Large intestine (tissue), 12 donors: ENCODE measurements at places on chromosomes 11 and 22. TPM values are rescaled to one million over a fixed set of nuclear protein-coding genes. Genes with fewer than 3 reads are reported as not detected.

Gene POU2AF1
- 1.2 TPM for polyA plus RNA-seq

Gene YPEL1
- polyA plus RNA-seq = 4.1 TPM

Gene DEFB108B
- polyA plus RNA-seq = not detected

Gene FOLR2
- polyA plus RNA-seq = 15.0 TPM

Gene POLD4
- 112 TPM for polyA plus RNA-seq

Gene SEPTIN5
- 24.9 TPM for polyA plus RNA-seq

Gene CLMP
- polyA plus RNA-seq = 17.5 TPM

Gene PHLDB1
- 42.1 TPM for polyA plus RNA-seq

Gene RBFOX2
- polyA plus RNA-seq = 67.0 TPM

Gene WNT7B
- polyA plus RNA-seq = 0.33 TPM

Gene OR8B2
- not detected for polyA plus RNA-seq

- DNase-seq = no peak
Measured at GRCh38 chr11:28460348-28460747, 352.2 kb downstream of the METTL15 start.

GRCh38 chr11:123833095-123833494 lies 26.9 kb upstream of the OR6M1 start:
- no peak for DNase-seq

GRCh38 chr22:24392218-24392931 lies 35.0 kb upstream of the ADORA2A start:
- no peak for DNase-seq

GRCh38 chr11:69034123-69034867 lies 14.4 kb upstream of the TPCN2 start:
- DNase-seq = no peak

DNA sequence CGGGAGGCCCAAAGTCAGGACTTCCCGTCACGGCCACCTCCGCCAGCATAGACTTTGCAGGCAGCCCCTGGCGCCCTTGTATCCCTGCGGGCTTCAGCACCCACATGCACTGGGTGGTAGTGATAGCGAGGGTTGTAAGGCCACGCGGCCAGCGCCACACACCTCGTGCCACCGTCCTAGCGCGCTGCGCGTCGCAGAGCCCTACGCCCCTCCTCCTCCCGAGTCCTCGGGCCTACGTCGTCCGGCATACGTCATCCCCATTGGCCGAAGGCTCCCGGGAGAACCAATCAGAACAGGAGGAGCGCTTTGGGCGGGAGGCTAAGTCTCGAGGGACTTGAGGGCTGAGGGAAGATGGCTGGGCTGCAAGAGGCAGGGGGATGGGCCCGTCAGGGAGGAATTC lies 1.3 kb upstream of the BTBD18 start:
- no peak for DNase-seq

- no peak for DNase-seq
Measured at GRCh38 chr11:45635907-45636306, 29.5 kb downstream of the CHST1 start.

DNA sequence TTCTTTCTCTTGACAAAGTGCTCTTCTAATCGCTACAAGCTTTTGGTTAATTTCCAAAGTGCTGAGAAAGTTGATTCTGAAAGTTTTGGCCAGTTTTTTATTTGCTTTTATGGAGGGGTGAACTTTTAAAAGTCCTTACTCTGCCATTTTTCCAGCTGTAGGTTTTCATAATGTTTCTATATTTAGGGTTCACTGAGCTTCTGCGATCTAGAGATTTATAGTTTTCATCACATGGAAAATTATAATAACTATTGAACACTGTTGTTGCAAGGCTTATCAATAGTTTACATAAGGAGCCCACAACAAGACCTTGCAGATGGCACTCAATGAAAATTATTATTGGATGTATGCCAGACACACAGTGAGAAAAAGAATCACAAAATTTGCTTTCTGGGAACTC lies 55.1 kb downstream of the DLG2 start:
- no peak for DNase-seq

DNA sequence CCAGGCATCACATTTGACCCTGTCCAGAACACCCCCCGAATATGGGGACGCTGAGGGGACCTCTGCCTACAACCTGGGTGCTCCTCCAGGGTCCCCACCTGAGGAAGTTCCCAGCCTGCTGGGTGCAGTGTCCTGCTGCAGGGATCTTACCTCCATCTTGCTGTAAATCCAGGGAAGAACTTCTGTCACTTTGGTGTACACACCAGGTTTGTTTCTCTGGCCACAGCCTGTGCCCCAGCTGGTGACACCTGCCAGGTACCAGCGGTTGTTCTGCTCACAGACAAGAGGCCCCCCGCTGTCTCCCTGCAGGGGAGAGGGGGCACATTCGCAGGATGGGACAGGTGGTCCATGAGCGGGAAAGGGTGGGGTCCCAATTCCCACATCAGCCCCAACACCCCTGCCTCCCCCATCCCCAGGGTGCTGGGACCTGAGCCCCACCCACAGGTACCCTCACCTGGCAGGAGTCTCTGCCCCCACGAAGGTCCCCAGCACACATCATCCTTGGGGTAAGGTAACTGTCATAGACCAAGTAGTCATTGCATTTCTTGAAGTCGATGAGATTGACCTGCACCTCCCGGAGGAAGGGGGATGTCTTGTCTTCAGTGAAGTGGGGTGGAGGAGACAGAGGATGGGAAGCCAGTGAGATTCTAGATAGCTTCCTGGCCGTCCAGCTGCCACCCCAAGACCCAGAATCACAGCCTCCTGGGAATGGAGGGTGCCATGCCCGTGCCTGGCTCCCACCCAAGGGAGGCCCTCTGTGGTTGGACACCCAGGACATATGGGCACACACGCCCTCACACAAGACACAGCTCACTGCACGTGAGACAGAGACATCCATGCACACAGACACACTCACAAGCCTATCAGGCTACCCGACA lies 25.5 kb downstream of the TMPRSS13 start:
- no peak for DNase-seq

GRCh38 chr11:105823495-105824033 lies 198.5 kb downstream of the MSANTD4 start:
- DNase-seq = no peak

DNA sequence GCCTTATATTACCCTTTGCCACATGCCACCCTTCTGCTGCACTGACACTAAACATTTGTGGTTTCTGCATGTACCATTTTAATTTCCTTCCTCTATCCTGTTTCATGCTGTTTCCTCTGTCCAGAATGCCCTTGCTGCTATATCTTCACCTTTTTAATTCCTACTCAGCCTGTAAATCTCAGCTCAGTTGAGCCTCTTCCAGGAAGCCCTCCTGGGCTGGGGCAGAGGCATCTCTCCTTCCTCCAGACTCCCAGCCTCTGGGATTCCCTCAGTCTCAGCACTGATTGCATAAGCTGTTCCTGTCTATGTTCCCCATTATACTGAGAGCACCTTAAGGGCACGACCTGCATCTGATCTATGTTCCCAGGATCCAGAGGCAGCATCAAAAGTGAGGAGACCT lies 98.7 kb downstream of the RNF169 start:
- no peak for DNase-seq

- no peak for DNase-seq
Measured at GRCh38 chr11:9594267-9595046, 21.0 kb downstream of the WEE1 start.
